Fibroblast of skin of abdomen (primary cell): ENCODE measurements at places on chromosomes 13 and 19.
A peak's percentile ranks its signal among the peaks of the same experiment; 100 is the strongest.

- no peak for DNase-seq
These were observed 19.0 kb upstream of the POP4 start for GRCh38 chr19:29587059-29587458.

DNA sequence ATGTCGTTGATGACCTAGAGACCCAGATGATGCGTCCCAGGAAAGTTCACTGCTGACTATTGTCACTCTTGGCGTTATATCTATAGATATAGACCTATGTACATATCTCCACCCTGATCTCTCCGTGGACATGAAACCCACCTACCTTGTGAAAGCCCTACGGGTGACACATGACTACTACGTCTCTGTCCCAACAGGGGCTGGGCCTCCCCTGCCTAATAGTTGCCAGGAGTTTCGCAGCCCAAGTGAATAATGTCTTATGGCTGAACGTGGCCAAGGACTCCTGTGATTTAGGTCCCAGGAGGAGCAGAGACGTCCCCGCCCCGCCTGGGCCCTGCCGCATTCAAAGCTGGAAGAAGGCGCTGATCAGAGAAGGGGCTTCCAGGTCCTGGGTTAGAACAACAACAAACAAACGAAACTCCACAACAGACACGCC lies 4.9 kb upstream of the POU4F1 start:
- no peak for DNase-seq

DNA sequence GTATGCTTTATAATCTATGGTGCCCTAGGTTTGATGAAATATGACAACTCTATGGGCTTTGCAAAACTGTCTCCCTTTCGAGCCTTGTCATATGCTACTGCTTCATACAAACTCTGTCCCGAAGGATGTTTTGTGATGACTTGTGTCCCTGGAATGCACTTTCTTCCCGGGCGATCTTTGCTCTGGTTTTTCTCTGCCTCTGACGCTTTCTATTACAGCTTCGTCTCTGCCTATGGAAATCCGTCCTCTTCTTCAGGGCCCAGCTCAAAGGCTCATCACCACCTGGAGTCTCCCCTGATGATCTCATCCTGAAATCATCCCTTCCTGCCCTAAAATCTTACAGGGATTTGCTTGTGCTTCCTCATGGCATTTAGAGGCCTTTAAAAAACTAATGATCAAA lies 191.5 kb upstream of the KL start:
- peak; percentile 92 for DNase-seq

DNA sequence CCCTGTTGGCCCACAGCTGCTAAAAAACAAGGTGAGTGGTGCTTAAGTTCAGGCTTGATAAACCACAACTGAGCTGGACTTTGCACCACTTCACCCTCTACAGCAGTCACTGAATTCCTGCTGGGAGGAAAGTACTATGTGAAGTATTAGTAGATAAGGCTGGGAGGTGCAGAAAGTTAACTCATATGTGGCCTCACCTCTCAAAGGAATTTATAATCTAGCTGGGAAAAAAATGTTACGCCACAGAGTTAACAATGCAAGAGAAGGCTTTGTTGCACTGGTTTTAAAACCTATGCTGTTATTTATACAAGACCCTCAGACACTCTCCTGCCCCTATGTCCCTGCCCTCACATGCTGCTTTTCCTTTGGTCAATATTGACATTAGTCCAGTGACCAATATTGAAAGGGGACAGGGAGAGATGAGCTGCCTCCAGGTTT lies 60.9 kb downstream of the LIG4 start:
- DNase-seq = no peak

GRCh38 chr19:8655340-8655709 lies 24.9 kb downstream of the NFILZ start:
- no peak for DNase-seq

GRCh38 chr19:45250832-45251451 lies at the start of gene MARK4:
MARK4 (plus strand) TSS chr19:45251271; CDS start chr19:45251589, 318 bp downstream.
- DNase-seq = peak; percentile 67

DNA sequence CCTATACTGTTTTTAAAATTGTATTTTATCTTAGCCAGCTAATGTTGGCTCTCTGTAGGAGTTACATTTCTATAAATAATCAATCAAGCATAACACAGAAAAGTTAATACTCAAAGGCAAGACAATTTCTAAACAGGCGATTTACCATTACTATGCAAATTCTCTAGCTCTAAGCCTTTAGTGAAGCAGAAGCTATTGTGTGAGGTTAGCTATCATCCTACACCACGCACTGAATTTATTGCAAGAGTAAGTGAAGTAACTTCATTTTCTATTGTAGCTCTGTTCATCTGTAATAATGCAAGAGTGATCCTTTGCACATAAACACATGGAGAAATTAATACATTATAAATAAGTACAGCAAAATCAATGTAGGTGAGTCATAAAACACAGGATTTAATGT lies 439.3 kb downstream of the PCDH9 start:
- no peak for DNase-seq

DNA sequence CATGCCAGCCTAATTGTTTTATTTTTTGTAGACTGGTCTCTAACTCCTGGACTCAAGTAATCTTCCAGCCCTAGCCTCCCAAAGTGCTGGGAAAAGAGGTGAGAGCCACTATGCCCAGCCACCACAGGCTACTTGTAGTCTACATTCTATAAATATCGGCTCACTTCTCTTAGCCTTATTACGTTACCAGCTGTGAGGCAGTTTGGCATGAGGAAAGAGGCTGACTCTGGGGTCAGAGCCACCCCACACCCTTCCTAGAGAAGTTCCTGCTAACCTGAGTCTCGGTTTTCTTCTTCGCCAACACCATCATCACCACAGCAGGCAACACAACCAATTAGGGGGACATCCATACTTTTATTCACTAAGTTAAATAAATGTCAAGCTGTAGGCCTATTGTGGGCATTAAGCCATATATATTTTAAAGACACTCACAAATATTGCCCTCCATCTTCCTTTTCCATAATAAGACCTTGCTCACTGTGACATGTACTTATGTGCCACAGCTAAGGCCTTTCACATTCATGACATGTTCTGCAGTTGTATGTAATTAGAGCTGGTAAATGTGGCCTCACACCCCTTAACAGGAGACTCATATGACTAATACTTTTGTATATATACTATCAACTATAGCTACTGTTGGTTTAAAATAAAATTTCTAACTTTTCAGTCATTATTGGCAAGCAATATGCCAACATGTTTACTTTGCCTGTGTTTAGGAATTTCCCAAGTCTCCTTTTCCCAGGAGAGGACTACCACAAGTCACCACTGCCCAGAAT lies 5.7 kb downstream of the SLC25A30 start:
- DNase-seq = no peak

DNA sequence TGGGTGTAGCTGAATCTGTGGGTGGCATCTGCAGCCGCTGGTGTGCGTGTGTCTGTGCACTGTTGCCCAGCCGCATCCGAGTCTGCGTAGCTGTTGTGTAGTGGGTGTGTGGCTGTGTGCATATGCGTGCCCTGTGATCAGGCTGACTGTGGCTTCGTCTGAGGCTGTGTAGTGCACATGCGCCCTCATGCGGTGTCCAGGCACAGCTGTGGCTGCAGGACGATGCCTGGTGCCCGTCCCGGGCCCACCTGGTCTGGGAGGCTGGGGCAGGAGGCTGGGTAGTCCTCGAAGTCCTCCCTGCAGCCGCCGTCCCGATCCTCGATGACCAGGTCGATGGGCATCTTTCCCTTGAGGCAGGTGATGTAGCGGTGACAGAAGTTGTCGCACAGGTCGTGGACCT lies 4.9 kb downstream of the MEIS3 start:
- no peak for DNase-seq

GRCh38 chr13:110270507-110270906 lies 36.5 kb downstream of the COL4A1 start:
- no peak for DNase-seq

GRCh38 chr13:81106348-81106747 lies 765.4 kb upstream of the SPRY2 start:
- DNase-seq = no peak

DNA sequence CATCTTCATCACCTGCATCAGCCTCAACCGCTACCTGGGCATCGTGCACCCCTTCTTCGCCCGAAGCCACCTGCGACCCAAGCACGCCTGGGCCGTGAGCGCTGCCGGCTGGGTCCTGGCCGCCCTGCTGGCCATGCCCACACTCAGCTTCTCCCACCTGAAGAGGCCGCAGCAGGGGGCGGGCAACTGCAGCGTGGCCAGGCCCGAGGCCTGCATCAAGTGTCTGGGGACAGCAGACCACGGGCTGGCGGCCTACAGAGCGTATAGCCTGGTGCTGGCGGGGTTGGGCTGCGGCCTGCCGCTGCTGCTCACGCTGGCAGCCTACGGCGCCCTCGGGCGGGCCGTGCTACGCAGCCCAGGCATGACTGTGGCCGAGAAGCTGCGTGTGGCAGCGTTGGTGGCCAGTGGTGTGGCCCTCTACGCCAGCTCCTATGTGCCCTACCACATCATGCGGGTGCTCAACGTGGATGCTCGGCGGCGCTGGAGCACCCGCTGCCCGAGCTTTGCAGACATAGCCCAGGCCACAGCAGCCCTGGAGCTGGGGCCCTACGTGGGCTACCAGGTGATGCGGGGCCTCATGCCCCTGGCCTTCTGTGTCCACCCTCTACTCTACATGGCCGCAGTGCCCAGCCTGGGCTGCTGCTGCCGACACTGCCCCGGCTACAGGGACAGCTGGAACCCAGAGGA lies 2.6 kb downstream of the P2RY11 start:
- DNase-seq = no peak

GRCh38 chr19:15250640-15250993 lies 18.4 kb upstream of the EPHX3 start:
- no peak for DNase-seq
